Lung (tissue), 17 donors: ENCODE measurements at places on chromosomes 4 and X. TPM values are rescaled to one million over a fixed set of nuclear protein-coding genes. Genes with fewer than 3 reads are reported as not detected.

CDKL2 gene
- total RNA-seq, result 16.0 TPM

- H3K36me3 ChIP-seq, result no peaks in the 10 kb centered on the region
- no peak overlapping the region for H3K27ac ChIP-seq
- H3K27me3 ChIP-seq, result no peaks in the 10 kb centered on the region
- H3K4me3 ChIP-seq, result no peak overlapping the region
- H3K4me1 ChIP-seq, result no peaks in the 10 kb centered on the region
Observed at GRCh38 chr4:147094238-147094637, 148.6 kb upstream of the TTC29 start.

DNA sequence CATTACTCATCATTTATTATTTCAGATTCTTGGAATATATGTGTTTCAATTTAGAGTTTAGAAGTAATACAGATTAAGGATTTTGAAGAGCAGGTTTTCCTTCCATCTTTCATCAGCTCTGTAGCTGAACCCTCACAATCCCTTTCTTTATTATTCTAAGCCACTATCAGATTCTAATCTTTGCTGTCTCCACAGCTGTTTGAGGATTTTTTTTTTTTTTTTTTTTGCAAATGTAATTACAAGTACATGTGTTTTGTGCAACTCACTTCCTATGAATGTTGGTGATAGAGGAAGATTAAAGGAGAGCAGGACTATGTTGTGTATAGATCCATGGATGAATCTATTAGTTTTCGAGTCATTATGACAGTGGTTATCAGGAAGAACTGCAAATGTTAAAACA is 87.4 kb upstream of the TENM3 start:
- no peaks in the 10 kb centered on the region for H3K36me3 ChIP-seq
- no peaks in the 10 kb centered on the region for H3K4me1 ChIP-seq
- no peak overlapping the region for H3K27ac ChIP-seq
- H3K27me3 ChIP-seq, result peaks cover 30% of the 10 kb centered on the region
- no peak overlapping the region for H3K4me3 ChIP-seq
- DNase-seq, result no peak

DNA sequence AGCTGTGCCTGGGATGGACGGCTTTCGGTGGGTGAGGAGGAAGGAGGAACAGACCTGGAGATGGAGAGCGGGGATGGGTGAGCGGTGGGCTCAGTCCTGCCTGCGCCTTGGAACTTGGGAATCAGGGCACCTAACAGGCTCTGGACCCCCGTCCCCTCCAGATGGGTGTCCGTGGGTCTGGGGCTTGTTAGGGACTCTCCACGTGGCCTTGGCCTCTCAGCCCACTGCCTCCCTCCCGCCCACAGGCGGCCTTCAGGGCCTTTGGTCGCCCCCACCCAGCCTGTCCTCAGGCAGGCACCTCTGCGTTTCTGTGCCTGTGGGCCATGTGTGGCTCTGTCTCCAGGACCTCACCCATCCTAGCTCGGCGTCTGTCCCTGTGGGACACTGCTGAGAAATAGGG is 29.0 kb downstream of the TRMT44 start:
- H3K36me3 ChIP-seq, result peaks cover 46% of the 10 kb centered on the region
- H3K27ac ChIP-seq, result no peak overlapping the region
- no peaks in the 10 kb centered on the region for H3K27me3 ChIP-seq
- H3K4me1 ChIP-seq, result no peaks in the 10 kb centered on the region
- no peak for DNase-seq

- DNase-seq, result peak; percentile 51
- no peaks in the 10 kb centered on the region for H3K4me1 ChIP-seq
- H3K36me3 ChIP-seq, result no peaks in the 10 kb centered on the region
- no peak overlapping the region for H3K4me3 ChIP-seq
- H3K27me3 ChIP-seq, result no peaks in the 10 kb centered on the region
Observed at GRCh38 chr4:148060264-148061140, 328.6 kb downstream of the ARHGAP10 start.

GRCh38 chr4:100823066-100823992 is 305.5 kb upstream of the EMCN start:
- H3K27ac ChIP-seq, result no peak overlapping the region
- H3K27me3 ChIP-seq, result no peaks in the 10 kb centered on the region
- H3K4me1 ChIP-seq, result no peaks in the 10 kb centered on the region

DNA sequence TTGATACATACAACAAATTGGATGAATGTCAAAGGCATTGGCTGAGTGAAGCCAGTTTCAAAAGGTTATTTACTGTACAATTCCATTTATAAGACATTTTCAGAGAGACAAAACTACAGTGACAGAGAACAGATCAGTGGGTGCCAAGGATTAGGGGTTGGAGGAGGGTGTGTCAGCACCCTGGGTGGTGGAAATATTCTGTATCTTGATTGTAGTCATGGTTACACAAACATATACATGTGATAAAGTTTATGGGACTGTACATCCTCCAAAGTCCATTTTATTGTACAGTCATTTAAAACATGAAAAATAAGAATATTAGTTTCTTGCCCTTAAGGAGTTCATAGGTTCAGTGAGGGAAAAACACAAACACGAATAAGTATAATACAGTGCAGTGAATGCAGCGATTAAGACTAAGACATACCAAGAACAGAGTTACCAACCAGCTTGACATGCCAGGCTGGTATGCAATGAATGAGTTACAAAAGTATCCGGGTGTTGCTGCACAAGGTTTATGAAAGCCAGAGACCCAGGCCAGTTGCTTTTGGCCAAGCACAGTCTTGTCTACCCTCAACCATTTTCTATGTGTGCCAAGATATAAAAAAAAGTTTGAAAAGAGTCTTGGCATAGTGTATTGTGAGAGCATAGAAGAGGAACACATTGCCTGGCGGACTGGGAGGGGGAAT is 123.6 kb downstream of the MSL3 start:
- peaks cover 11% of the 10 kb centered on the region for H3K27me3 ChIP-seq
- H3K27ac ChIP-seq, result no peak overlapping the region
- H3K36me3 ChIP-seq, result no peaks in the 10 kb centered on the region
- no peak for DNase-seq

DNA sequence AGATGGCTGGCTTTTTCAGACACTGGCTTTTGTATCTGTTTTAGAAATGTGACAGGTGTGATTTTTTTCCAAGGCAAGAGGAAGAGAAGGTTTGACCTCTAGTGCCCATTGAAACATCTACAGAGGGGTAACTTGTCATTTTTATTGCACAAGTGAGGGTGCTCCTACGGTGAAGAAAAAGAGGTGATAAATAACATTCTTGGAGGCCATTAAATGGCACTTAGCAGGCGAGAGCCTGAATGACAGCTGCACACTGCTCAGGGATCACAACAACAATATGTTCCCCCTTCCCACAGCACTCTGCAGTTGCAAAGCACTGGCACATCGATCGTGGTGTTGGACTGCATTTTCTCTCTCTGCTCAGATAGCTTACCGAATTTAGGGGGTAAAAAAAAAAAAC is 22.9 kb downstream of the FAM184B start:
- no peak overlapping the region for H3K27ac ChIP-seq
- H3K27me3 ChIP-seq, result peaks cover 3% of the 10 kb centered on the region
- DNase-seq, result no peak
- H3K4me3 ChIP-seq, result no peak overlapping the region
- H3K4me1 ChIP-seq, result no peaks in the 10 kb centered on the region

GRCh38 chr4:67273666-67274065 is 271.6 kb downstream of the CENPC start:
- no peak overlapping the region for H3K27ac ChIP-seq
- no peaks in the 10 kb centered on the region for H3K27me3 ChIP-seq
- no peak overlapping the region for H3K4me3 ChIP-seq
- no peak for DNase-seq

DNA sequence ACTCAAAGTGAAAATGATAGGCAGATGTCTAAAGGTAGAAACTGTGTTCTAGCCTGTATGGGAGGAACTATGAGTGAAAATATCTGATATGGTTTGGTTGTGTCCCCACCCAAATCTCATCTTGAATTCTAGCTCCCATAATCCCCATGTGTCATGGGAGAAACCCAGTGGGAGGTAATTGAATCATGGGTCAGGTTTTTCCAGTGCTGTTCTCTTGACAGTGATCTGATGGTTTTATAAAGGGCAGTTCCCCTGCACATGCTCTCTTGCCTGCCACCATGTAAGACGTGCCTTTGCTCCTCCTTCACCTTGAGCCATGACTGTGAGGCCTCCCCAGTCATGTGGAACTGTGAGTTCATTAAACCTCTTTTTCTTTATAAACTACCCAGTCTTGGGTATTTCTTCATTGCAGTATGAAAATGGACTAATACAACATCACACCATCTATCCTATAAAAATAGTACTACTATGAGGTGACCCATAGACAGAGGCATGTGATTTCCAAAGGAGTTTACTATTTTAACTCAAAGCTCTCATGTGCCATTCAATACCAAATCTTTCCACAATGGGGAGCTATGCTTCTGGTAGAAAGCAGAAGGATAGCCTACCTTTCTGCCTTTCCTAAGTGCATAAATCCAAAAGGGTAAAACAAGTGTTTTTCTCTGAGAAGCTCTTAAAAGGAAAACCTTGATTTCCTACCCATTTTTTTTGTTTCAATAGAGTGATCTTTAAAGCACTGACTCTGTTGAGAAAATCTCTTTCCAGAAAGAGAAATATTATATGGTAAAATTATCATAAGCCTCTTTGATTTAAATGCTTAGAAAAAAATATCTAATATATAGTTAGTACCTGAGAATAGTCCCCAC is 38.8 kb downstream of the SEC31A start:
- H3K4me3 ChIP-seq, result no peak overlapping the region
- peaks cover 24% of the 10 kb centered on the region for H3K36me3 ChIP-seq
- no peak overlapping the region for H3K27ac ChIP-seq
- H3K4me1 ChIP-seq, result no peaks in the 10 kb centered on the region
- DNase-seq, result peak; percentile 35
- no peaks in the 10 kb centered on the region for H3K27me3 ChIP-seq

DNA sequence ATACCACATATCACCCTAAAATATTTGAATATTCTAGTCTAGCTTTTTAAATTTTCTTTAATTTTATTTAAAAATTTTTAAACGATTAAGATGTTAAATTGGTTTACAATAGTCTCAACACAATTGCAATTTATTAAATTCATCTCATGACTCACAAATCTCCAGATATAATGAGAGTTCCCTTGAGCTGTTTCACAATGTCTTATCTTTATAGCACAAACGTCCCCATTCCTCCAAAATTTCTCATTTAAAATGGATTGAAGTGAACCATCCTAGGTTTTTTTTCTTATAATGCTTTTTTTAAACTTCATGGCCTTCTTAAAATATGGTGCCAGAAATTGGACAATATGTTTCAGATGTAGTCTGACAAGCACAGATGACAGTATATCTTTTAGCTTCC is 204.4 kb downstream of the GABRB1 start:
- H3K4me3 ChIP-seq, result no peak overlapping the region
- DNase-seq, result no peak
- no peaks in the 10 kb centered on the region for H3K36me3 ChIP-seq
- no peak overlapping the region for H3K27ac ChIP-seq
- no peaks in the 10 kb centered on the region for H3K4me1 ChIP-seq
- no peaks in the 10 kb centered on the region for H3K27me3 ChIP-seq

GRCh38 chr4:101818362-101818761 is 27.8 kb downstream of the BANK1 start:
- H3K36me3 ChIP-seq, result no peaks in the 10 kb centered on the region
- no peak overlapping the region for H3K27ac ChIP-seq
- no peaks in the 10 kb centered on the region for H3K27me3 ChIP-seq
- no peak overlapping the region for H3K4me3 ChIP-seq

- no peaks in the 10 kb centered on the region for H3K27me3 ChIP-seq
- no peaks in the 10 kb centered on the region for H3K4me1 ChIP-seq
- H3K4me3 ChIP-seq, result no peak overlapping the region
- H3K27ac ChIP-seq, result no peak overlapping the region
Observed at GRCh38 chr4:104907074-104907649, 239.5 kb upstream of the TET2 start.

UCP1 gene
- 0.34 TPM for total RNA-seq

- H3K27ac ChIP-seq, result no peak overlapping the region
- no peaks in the 10 kb centered on the region for H3K4me1 ChIP-seq
- no peaks in the 10 kb centered on the region for H3K36me3 ChIP-seq
- H3K27me3 ChIP-seq, result no peaks in the 10 kb centered on the region
- no peak overlapping the region for H3K4me3 ChIP-seq
Observed at GRCh38 chr4:86791126-86791525, 58.1 kb downstream of the SLC10A6 start.

KLHL34 gene
- total RNA-seq, result not detected

DNA sequence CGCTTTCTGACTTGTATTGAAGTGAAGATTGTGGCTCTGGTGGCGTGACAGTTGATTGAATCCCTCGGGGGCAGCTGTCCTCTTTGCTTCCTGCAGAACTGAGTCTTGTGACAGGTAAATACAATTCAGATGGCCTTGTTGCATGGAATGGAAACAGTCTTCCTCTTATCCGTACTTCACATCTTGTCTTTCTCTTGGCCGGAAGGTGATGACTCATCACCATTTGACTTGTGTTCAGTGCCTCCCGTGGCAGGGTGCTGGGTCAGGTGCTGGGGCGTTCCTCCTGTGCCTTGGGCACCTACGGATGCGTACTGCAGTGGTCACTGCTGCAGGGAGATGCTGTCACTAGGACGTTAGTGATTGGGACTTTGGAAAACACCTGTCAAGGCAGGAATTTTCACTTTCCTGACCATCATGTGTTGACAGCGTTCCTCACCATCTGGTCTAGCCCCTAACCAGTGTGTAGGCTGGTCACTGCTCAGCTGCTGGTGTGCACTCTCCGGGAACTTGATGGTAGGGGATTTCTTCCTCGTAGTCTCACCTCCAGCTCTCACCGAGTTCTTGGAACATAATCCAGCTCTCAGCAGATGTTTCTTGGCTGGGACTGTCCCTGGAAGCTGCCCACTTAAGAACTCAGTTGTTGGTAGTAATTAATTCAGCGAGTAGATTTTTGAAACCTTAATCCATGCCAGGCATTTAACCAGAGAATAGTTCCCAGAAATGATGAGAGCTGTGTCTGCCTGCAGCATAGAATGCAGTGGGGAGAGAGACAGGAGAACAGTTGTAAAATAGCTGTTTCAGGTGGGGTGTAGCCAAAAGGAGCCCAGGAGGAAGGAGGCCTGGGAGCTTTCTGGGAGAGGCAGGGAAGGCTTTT is 7.2 kb downstream of the TBC1D14 start:
- peaks cover 18% of the 10 kb centered on the region for H3K4me1 ChIP-seq
- H3K27me3 ChIP-seq, result no peaks in the 10 kb centered on the region
- no peaks in the 10 kb centered on the region for H3K36me3 ChIP-seq
- DNase-seq, result no peak

DNA sequence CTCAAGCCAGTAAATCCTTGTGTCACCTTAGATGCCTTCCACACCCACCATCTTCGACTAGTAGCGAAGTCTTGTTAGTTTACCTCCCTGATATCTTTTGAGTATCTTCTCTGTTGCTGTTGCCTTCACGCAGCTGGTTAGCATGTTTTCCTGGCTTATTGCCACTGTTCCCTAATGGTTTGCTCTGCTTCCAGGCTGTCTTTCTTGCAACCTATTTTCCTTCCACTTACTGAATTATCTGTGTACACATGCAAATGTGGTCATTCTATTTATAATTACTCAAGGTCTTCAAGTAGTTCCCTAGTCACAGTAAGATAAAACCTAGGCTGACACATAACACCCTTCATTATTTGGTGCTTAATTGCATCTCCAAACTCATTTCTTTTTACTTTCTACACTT is 89.5 kb downstream of the UGT8 start:
- peaks cover 5% of the 10 kb centered on the region for H3K4me1 ChIP-seq
- H3K36me3 ChIP-seq, result no peaks in the 10 kb centered on the region
- no peak overlapping the region for H3K27ac ChIP-seq
- no peaks in the 10 kb centered on the region for H3K27me3 ChIP-seq

AMTN gene
- total RNA-seq, result not detected
